ENCODE measurements at places on chromosomes 16 and 17.

DNA sequence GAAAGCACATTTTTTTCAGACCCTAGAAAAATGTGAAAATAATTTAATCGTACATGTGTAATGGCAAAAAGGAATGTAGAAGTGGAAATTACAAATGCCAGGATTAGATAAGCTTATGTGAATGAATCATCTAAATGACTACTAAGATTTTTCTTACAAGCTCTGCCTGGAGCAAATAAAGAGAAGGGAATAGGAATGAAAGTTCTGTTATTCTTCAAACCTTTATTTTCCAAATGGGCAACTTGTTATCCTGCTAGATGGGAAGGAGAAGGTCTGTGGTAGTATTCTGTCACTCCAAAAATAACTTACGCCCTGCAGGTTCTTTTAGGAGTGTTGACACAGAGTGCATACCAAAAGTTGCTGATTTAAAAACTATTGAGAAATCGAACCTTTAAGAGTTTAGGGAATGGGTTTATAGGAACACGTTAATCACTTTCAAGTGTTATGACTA lies 9.7 kb downstream of the CTCF start:
- DNase-seq, result no peak

GRCh38 chr17:77741109-77741508 lies 217.4 kb upstream of the TNRC6C start:
- no peak for DNase-seq

DNA sequence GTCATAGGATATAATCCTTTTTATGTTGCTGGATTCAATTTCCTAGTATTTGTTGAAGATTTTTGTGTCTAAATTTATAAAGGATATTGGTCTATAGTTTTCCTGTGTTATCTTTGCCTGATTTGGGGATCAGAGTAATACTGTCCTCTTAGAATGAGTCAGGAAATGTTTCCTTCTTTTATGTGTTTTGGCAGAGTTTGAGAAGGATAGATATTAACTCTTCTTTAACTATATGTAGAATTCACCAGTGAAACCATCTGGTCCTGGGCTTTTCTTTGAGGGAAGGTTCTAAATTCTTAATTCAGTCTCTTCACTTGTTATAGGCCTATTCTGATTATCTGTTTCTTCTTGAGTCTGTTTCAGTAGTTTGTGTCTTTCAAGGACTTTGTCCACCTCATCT lies 66.3 kb upstream of the NACA2 start:
- DNase-seq, result no peak

- DNase-seq, result peak; percentile 71
Observed at GRCh38 chr16:86517652-86518258, 7.4 kb downstream of the FOXF1 start.

DNA sequence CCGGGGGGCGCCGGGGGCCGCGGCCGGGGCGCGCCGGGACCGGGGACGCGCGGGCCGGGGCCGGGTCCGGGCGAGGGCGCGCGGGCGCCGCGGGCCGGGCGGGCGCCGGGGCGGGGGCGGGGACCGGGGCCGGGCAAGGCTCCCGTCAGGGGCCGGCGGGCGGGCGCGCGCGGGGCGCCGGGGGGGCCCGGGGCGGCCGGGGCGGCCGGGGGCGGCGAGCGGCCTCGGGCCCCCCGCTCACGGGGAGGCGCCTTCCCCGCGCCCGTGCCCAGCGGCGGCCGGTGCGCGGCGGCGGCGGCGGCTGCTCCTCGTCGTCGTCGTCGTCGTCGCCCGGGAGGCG lies 563 bp downstream of the ZCCHC14 start:
- no peak for DNase-seq

DNA sequence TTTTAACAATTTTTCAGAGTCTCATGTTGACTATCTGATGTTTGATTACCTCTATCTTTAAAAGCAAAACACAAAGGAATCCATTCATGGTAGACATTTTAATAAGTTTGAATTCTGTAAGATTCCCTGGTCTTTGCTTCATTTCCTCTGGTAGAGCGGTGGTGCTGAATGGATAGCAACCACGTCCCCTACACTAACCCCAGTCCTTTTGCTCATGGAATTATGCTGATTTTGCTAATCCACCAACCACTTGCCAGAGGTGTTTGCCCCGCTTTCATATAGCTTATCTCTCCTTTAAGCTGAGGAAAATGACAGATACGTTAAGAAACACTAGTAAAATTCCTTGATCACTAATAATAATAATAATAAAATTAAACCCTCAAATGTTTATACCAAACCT lies 9.5 kb downstream of the KCNJ16 start:
- DNase-seq, result no peak

- DNase-seq, result no peak
Observed at GRCh38 chr17:74742978-74743545, 5.4 kb upstream of the NHERF1 start.

- DNase-seq, result no peak
Observed at GRCh38 chr16:23979441-23979840, 143.7 kb downstream of the PRKCB start.
